Omental fat pad (tissue), 4 donors: ENCODE measurements at places on chromosomes 1 and 21. TPM values are rescaled to one million over a fixed set of nuclear protein-coding genes. Genes with fewer than 3 reads are reported as not detected.

DNA sequence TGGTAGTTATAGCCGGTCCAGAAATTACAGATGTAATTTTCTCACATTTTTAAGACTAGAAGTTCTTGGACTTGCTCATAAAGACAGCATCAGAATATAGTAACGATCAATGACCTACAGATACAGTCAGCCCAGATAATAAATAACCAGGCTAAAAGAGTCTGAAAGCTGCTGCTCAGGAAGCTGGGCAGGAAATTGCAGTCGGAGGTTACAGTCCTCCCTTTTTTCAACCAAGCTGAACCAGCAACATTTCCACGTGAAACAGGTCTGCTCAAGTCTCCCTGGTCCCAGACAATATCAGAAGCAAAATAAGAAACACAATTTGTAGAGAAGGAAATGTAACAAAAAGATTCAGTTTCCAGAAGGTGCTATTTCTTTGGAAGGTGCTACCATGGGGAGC is 457.4 kb downstream of the SIPA1L2 start:
- DNase-seq: no peak

DNA sequence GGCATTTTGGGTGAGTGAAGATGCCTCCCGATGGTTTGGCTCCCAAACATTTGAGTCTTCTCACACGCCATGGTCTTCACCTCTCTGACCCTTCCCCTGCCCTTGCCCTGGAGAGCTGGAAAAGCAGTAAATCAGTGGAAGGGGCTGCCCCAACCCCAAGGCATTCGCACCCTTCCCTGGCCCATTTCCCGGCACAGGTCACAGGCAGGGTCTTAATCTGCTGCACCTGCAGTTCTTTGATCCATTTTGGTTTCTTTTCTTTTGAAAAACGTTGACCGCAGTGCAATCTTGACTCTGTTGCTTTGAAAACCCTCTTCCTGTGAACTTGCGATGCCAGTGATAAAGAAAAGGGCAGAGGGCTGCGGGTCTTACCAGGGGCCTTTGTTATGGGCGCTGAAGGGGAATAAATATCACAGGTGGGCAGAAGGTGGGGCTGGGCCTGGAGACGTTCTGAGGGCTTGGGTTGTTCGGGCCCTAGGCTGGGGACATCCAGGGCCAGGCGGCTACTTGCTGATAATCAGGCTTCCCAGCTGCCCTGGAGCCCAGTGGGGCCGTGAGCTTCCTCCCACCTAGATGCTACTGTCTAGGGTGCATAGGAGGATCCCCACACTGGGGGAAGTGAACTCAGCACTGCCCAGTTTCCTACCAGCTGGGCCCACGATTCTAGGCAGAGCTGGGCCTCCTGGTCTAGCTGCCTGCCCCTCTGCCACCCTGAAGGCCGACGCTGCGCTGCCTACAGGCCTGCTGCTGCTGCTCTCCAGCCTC is 38.6 kb upstream of the EPS8L3 start:
- peak; percentile 14 for DNase-seq

DNA sequence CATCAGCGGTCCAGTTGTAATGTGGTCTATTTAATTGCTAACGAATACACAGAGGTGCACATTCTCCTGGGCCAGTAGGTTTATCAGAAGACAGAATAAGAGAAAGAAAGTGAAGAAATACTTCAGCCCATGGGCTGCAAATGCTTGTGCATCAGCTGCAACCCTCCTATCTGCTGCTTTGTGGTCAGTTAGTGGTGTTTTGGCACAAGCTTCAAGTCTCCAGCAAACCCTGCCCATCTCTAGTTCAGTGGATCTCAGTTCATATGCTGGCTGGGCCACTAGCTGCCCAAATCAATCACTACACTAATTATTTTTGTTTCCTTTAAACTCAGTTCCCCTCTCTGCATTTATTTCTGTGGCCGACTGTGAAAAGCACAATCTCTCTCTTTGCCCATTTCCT is 124.2 kb downstream of the KCNJ6 start:
- no peak for DNase-seq

GRCh38 chr1:234771642-234772344 is 161.8 kb upstream of the IRF2BP2 start:
- DNase-seq: no peak

DNA sequence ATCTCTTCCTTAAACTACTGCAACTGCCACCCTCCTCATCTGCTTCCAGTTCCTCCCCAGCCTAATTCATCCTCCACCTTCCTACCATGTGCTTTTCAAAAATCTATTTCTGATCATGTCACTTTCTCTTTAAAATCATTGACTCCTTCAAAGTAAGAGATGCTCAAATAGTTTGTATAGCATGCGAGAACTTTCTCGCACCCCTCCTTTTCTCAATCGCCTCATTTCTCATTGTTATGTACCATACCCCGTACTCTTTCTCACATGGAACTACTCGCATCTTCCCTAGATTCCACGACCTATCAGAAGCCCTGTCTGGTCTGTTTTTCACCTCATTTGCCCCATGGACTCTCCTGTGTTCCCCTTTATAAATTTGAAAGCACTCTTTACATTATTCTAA is 238.2 kb downstream of the NRIP1 start:
- DNase-seq: no peak

DNA sequence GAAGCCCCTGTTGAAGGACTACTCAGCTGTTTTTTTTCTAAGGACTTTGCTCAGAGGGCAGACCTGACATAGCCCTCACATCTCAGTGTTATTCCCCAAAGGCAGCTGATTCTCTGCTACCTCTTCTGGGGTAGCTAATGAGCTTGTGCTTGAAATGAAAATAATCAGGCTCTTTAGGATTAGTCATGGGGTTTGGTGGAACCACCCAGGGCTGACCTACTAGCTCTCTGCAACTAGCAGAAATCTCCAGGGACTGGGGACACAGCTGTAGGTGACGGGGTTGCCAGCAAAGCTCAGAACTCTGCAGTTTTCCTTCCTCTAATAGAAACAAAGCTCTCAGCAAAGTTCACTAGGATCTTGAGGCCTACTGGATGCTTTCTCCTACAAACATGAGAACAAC is 106.4 kb upstream of the BCL9 start:
- no peak for DNase-seq

DNA sequence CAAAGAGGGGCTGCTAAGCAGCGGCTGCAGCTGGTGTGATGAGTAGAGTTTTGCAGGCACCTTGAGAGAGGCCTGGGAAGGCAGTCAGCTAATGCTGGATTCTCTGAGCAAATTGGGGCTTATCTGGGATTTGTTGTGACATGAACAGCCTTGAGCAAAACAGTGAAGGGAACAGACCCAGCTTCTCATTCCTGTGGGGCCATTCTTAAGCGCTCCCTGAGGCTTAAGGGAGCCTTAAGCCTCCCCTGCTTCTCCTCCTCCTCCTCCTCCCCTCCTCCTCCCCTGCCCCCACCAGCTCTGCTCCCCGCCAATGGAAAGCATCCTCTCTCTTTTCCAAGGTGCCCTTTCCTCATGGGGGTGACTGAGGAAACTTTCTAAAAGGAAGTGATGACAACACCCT is 21.3 kb downstream of the HMGCS2 start:
- DNase-seq: no peak

DNA sequence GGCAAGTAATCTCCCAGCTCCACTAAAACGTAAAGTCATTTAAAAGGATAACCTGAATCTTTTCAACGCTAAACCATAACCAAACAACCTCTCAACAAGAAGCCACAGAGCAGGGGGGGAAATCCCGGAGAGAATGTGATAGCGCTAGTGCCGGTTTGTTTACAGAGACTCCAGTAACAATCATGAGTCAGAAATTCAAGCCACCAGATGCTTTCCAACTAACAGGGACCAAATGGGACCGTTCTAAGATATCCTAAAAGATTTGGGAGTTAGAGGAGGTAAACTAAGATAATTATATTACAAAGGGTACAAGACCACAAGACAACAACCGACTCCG is 825 bp downstream of the DCAF8 start:
- DNase-seq: no peak

DNA sequence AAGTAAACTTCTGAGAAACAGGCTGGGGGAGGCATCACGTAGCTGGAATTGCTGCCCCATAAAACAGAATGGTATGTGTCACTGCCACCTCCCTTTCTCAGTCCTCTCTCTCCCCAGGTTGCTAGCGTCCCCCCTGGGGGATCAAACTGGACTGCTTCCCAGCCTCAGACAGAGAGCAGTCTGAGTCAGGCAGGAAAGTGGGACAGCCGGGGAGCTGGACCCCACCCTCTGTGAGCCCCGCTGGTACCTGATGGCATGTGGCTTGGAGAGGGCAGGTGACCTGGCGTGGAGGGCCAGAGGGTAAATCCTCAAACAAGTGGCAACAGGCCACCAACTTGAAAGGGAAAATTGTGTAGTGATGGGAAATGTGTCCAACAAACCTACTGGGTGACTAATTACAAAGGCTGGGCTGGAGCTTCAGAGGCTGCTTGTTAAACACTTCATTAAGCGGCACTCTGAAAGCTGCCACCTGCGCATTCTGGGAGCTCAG is 1.0 kb upstream of the SFN start:
- DNase-seq: no peak

DNA sequence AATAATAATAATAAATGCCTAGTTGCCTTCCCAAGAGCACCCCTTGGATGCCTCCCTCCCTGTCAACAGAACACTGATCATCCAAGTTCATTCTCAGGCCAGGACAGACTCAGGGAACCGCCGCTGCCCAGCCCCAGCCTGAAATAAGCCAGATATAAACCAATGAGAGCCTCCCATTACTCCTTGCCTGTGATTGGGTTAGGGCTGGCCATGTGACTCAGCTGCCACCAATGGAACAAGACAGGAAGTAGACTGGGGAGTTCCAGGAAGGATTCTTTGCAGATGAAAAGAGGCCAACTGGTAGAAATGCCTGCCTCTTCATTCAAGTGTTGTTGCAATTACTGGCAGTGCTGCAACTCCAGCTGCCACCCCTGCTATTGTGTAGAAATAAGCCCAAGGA is 146.4 kb upstream of the TIAM1 start:
- DNase-seq: no peak

GRCh38 chr1:5729636-5730145 is 262.5 kb downstream of the NPHP4 start:
- no peak for DNase-seq

- no peak for DNase-seq
These were observed 8.1 kb downstream of the DHDDS start for GRCh38 chr1:26440259-26440658.

Gene PADI2
- total RNA-seq: 0.37 TPM

Gene LCA5L
- not detected for total RNA-seq

Gene ADAM30
- total RNA-seq: not detected

Gene ST6GALNAC5
- 0.65 TPM for total RNA-seq

Gene LCE3E
- total RNA-seq: not detected

Gene SLC2A5
- 4.1 TPM for total RNA-seq

Gene DCAF6
- total RNA-seq: 81.0 TPM

Gene CYP4A22
- 5.8 TPM for total RNA-seq
